ENCODE measurements at places on chromosomes 7 and 10.

- no peak for DNase-seq
These were observed 196.4 kb downstream of the SDHAF3 start for GRCh38 chr7:97313900-97314299.

DNA sequence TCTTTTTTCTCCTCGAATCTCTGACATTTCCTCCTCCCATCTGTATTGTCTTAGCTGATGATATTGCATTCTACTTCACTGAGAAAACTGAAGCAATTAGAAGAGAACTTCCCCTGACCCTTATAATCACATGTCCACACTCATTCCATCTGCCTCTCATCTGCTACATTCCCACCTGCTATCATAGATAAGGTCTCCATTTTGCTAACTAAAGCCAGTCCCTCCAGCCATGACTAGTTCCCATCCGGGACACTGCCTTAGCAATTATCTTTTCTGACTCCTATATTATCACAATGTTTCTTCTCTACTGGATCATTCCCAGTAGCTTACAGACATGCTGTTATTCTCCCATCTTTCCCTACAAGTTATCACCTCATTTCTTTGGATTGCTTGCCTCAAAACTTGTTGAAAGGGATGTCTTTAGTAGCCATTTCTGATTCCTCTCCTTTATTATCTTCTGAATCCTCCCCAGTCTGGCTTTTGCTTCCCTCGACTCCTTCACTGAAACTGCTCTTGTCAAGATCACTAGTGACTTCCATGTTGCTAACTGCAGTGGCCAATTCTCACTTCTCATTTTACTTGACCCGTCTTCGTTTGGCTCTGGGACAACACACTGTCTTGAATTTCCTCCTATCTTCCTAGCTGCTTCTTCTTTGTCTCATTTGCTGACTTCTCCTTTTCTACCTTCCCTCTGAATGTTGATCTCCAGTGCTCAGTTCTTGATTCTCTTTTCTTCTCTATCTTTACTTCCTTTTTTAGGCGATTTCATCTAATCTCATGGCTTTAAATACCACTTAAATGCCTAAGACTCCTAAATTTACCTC, 35.9 kb downstream of the FZD1 start:
- no peak for DNase-seq

DNA sequence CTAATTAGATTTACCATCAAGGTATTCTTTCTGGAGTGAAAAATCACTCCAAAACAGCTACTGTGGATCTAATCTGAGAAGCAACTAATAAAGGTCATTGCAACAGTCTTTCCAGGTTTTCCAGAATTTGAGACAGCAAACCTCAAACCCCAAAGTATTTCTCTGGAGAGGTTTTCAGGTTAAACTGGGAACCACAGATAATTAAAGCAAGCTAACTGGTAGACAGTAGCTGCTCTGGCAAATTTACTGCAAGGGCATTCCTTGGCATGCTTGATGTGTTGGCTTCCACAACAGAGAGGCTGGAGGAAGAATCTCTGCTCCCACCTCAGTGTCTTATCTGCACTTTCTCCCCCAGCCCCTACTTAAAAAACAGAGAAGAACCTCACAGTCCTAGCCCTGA, 140.0 kb upstream of the NRBF2 start:
- DNase-seq: no peak

DNA sequence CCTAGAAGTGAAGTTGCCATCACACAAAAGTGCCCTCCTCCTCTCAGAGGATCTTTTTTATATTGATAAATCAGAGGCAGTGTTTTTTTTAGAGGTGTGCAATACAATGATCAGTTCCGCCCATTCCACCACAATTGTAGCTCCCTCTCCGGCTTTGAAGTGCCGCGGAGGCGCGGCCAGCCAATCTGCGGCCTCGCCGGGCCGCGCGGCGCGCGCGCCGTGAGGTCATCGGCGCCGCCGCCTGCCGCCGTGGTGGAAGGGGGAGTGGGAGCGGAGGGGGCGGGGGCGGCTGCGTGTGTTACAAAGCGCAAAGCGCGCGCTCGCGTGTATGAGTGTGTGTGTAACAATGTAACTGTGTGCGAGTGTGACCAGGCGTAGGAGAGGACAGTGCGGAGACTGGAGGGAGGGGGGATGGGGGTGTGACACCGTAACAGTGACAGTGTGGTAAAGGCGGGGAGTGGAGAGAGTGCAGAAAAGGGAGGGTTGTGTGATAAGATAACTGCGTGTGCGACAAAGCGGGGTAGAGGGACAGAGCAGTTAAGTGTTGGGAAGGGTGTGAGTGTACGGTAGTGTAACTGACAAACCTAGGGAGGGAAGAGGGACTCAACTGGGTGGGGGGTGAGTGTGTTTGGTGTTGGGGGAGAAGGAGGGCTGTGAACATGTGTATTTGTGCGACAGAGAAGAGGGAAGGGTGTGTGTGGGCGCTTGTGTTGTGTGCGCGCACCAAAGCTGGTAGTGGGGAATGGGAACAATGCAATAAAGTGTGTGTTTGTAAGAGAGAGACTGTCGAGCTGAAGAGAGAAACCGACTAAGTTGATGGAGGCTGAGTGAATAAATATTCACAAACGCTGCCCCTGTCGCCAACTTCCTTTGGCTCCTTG, at the start of gene SP8:
Gene SP8, minus strand, starts transcription at position 108 of the 881 bp plus-strand sequence. Its CDS starts 88 bp downstream, at position 20.
- no peak for DNase-seq

DNA sequence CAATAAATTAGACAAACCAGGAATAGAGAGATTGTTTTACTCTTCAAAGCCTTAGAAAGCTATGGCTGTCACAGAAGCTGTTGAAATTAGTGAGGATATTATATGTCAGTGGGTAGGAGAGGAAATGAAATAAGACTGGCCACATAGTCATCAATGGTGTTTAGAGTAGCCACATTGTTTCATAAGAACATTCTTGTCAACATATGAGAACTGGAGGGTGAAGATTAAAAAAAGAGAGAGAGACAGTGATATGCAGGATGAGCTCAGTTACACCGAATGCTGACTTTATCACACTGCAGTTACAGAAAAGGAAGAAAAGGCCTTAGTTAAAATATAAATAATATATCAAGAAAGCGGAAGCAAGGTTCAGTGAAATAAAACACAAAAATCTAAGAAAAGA, 412.0 kb downstream of the CNTNAP2 start:
- DNase-seq: no peak

DNA sequence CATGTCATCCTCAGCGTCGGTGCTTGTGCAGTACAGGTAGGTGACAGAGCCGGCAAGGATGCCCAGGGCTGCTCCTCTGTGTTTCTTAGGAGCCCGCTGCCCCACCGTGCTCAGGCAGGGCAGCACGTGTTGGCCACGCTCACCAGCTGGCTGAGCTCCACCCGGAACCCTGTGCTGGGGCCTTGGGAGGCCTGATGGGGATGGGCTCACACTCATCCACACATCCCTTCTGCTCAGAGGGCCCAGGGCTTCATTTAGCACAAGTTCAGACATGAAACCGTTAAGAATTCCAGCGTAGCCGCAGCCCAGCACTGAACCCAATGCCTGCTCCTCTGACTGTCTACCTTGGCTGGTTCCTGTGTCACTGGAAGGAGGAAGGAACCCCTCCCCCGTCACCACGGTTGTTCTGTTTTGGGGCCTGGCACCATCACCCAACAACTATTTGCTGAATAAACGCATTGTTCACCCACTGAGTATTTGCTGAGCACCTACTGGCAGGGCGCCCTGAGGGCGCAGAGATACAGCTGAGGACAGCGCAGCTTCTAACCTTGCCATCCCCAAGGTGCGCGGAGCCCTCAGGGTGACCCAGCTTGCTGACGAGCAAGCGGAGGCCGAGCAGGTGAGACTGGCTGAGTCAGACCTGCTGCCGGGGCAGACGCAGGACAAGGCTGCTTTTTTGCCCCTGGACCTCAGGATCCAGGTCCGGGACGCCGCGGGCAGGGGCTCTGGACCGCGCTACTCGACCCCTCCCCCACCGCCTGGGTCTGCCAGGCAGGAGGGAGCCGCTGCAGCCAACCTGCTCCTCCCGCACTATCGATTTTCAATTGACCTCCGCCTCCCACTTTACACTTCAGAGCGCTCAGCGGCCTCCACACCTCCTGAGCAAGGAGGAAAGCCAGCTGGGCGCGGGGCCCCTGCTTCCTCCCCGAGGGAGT, 50.6 kb upstream of the RET start:
- DNase-seq: peak; percentile 99

DNA sequence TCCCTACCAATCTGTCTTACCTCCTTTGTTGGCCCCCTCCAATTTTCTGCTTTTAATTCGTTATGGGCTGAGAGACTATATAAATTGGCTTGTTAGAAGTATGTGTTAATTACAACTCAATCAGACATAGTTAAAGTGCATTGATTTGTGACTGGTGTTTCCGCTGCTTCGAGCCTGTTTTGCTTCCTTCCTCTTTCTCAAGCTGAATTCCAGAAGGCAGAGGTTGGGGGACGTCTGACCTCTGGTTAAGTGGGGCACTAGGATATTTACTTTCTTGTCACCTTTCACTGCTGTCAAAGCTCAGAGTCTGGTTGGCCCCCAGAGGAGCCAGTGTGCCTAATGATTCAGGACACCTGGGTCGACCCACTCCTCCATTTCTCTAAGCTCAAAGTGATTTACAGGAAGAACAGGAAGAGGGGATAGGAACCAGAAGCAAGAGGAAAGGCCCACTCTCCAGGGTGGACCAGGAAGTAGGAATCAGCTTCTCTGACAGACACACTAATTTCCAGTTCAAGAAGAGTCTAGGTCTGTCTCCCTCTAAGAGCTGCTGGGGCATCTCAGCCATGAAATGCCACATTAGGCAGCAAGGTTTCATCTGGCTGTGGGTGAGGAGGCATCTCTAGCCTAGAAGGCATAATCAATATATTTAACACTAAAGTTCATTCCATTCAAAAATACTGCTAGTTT, 397.2 kb upstream of the NPVF start:
- no peak for DNase-seq

DNA sequence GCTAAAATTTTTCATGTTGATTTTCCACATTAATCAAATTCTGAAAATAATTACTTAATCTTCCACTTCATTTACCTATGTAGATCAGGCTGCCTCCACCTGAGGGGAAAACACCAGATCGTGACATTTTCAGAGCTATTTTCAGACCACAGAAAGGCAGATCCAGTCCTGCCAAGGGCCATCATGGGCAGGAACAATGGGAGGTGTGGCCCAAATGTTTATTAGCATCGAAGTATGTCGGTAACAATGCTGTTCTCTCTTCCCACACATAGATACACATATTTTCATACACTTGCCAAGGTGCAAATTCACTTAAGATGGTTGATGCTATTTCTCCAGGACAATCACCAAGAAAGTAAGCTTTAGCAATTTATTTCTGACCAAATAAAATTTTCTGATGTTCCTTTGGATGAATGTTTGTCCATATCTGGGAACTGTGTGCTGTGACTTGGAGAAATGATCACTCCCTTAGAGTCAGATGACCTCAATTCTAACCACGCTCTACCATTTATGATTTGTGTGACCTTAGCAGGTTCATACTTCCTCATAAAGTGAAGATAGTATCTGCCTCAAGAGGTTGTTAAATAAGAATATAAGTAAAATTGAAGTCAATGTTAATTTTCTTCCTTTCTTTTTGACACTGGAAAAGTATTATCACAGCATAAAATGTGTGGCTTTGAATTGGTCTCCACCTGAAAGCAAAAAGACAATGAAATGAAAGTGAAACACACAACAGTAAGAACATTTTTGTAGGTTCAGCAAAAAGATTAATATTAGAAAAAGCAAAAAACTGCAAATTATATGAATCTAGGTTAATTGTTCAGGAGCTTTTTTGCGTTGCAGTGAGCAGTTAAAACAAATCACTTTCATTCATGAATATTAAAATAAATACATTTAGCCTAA, 310.4 kb upstream of the PHF14 start:
- no peak for DNase-seq

DNA sequence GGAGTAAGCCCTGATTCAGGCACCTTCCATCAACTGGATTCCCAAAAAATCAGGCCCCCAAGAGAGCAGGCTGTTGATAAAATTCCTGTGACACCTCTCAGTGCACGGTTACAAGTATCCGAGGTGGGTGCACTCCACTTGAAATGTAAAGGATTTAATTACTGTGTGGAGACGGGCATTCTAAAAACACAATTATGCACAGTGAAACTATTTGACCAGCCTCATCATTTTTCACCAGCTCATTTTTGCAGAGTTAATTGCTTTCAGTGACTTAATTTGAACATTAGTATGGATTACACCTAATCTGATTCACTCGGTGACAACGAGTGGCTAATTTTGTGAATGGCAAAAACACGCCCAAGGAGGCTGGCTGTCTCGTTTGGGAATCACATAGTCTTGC, 2.3 kb downstream of the FOXL3 start:
- no peak for DNase-seq

DNA sequence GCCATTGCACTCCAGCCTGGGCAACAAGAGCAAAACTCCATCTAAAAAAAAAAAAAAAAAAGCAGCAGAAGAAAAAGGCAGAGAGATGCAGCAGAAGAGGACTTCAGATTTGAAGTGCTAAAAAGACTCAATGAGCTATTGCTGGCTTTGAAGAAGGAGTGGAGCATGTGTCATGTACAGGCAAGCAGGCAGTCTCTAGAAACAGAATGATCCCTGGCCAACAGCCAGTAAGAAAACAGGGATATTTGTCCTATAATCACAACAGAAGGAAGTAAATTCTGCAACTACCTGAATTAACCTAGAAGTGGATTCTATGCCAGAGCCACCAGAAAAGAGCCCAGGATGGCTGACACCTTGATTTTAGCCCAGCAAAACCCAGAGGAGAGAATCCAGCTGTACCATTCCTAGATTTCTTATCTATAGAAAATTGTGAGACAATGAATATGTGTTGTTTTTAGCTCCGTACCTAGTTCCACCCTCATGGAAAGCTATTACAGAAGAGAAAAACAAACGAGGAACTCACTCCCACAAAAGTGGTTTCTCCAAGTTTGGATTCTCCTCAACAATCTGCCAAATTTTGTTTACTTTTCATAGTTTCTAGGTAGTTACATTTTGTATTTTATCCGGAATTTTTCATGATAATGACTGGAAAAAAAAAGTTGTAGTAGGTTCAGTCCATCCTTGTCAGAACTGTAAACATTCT, 198.2 kb upstream of the GNAI1 start:
- no peak for DNase-seq

DNA sequence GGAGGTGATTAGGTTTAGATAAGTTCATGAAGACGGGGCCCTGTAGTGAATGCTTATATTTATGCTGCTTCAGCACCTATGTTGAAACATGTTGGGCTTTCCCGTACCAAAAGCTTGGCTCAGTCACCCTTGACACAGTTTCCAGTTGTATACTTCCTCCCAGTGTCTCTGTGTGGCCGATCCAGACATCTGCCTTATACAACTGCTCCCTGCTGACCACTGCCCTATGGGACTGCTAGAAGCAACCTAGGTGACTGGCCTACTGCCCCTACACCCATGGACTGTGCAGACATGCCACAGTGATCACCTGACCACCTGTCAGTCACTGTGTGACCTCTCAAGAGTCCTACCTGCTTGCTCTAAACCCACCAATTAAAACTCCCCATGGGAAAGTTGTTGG, 22.6 kb upstream of the TSPAN13 start:
- DNase-seq: no peak

DNA sequence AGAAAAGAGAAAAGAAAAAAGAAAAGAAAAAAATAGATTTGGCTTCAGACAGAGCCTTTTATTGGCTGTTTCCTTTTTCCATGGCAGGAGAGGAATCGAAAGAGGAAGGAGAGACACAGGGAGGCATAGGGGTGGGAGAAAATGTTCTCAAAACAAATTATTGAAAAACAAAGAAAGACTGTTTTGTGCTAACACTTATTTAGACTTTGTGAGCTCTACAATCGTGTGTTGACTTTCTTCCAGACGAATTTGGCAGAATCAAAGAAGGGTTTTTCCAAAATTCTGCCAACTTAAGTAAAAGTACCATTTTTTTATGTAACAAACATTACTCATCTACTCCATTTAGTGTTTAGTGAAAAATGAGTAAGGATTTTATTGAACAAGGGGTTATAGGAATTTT, 982.2 kb downstream of the REEP3 start:
- no peak for DNase-seq

GRCh38 chr7:34155220-34155908, 250.0 kb downstream of the BMPER start:
- DNase-seq: no peak
